ENCODE measurements at places on chromosomes 5 and 9. TPM values are rescaled to one million over a fixed set of nuclear protein-coding genes. Genes with fewer than 3 reads are reported as not detected.
A peak's percentile ranks its signal among the peaks of the same experiment; 100 is the strongest.

GAPT gene
- not detected for total RNA-seq

CDH12 gene
- total RNA-seq, result not detected

TMEM215 gene
- total RNA-seq, result not detected

CCDC180 gene
- 0.03 TPM for total RNA-seq

SLC34A3 gene
- not detected for total RNA-seq

PDLIM7 gene
- total RNA-seq, result 274 TPM

CATSPER3 gene
- total RNA-seq, result 0.08 TPM

DNA sequence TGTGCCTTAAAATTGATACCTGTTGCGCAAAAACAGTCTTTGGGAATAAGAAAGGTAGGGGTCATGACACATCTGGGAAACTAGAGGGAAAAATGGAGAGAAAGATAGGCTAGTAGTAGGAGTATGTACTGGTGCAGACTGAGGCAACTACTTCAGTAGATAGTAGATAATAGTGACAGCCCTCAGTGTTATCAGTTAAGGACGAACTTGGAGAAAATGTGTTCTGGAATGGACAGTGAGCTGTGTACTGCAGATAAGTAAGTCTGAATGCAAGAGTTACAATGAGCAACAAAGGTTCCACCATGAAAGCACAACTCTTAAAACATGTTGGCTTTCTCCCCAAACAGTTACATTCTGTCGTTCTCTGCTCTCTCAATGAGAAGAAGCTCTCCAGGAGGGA is 6.5 kb upstream of the INSL6 start:
- H3K4me1 ChIP-seq, result no peaks in the 10 kb centered on the region
- no peak overlapping the region for H3K27ac ChIP-seq
- H3K36me3 ChIP-seq, result no peaks in the 10 kb centered on the region
- DNase-seq, result no peak

DNA sequence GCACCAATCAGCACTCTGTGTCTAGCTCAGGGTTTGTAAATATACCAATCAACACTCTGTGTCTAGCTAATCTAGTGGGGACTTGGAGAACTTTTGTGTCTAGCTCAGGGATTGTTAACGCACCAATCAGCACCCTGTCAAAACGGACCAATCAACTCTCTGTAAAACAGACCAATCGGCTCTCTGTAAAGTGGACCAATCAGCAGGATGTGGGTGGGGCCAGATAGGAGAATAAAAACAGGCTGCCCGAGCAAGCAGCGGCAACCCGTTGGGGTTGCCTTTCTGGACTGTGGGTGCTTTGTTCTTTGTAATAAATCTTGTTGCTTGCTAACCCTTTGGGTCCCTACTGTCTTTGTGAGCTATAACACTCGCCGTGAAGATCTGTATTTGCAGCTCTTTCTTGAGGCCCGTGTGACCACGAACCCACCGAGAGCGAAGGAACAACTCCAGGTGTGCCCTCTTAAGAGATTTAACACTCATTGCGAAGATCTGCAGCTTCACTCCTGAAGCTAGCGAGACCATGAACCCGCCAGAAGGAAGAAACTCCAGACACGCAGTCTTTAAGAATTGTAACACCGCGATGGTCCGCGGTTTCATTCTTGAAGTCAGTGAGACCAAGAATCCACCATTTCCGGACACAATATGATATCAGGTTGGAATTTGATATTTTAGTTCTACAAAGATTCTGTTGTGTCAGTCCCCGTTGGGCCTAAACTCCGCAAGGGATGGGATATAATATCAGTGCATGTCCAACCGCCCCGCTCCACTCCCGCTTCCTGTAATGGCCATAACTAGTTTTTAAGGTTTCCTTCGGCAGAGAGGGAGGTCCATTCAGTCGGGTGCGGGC is 740 bp upstream of the TRMT10B start:
- no peaks in the 10 kb centered on the region for H3K4me1 ChIP-seq
- H3K4me3 ChIP-seq, result peak overlapping the region; percentile 52
- DNase-seq, result no peak
- no peaks in the 10 kb centered on the region for H3K27me3 ChIP-seq
- H3K36me3 ChIP-seq, result no peaks in the 10 kb centered on the region

- no peak overlapping the region for H3K4me3 ChIP-seq
- H3K27ac ChIP-seq, result no peak overlapping the region
- H3K4me1 ChIP-seq, result peaks cover 26% of the 10 kb centered on the region
Observed at GRCh38 chr9:77841739-77842386, 189.7 kb downstream of the GNAQ start.

DNA sequence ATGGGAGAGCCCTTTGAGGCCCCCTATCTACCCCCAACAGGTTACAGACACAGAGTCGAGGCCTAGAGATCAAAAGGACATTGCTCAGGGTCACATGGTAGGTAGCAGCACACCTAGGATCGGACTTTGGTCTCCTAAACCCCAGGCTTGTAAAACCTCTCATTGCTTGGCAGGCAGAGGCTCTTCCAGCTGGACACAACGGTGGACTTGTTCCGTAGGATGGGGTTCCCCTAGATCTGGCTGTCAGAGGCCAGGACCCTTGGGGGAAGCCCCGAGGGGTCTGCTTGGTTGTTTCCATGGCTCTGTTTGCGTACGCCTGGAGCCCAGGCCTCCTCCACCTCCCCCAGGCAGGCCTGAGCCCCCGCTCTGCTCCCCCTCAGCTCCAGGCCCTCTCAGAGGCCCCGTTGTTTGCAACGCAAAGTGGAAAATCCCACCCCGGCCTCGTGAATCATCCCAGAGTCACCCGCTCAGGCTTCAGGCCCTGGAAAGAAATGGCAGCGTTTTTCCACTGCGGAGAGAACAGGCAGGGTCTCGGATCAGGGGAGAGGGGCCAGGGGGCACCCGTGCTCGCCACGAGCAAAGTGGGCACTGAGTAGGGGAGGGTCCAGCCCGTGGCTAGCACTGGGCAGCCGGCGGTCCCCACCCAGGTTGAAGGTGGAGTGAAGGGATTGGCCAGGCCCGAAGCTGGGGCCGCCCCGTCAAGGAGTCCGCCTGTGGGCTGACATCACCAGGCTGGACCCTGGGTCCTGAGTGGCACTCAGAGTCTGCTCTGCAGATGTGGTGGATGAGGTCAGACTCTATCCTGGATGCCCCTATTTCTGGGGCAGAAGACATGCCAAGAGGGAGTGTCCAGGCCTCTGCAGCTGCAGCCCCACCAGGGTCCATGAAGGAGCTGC is 19.8 kb downstream of the COL27A1 start:
- H3K27me3 ChIP-seq, result no peaks in the 10 kb centered on the region
- H3K27ac ChIP-seq, result peak overlapping the region; percentile 83

GRCh38 chr5:59593439-59594007 is 300.0 kb downstream of the PDE4D start:
- no peak overlapping the region for H3K27ac ChIP-seq
- no peak for DNase-seq
- H3K4me3 ChIP-seq, result no peak overlapping the region
- no peaks in the 10 kb centered on the region for H3K36me3 ChIP-seq
- peaks cover 7% of the 10 kb centered on the region for H3K4me1 ChIP-seq

DNA sequence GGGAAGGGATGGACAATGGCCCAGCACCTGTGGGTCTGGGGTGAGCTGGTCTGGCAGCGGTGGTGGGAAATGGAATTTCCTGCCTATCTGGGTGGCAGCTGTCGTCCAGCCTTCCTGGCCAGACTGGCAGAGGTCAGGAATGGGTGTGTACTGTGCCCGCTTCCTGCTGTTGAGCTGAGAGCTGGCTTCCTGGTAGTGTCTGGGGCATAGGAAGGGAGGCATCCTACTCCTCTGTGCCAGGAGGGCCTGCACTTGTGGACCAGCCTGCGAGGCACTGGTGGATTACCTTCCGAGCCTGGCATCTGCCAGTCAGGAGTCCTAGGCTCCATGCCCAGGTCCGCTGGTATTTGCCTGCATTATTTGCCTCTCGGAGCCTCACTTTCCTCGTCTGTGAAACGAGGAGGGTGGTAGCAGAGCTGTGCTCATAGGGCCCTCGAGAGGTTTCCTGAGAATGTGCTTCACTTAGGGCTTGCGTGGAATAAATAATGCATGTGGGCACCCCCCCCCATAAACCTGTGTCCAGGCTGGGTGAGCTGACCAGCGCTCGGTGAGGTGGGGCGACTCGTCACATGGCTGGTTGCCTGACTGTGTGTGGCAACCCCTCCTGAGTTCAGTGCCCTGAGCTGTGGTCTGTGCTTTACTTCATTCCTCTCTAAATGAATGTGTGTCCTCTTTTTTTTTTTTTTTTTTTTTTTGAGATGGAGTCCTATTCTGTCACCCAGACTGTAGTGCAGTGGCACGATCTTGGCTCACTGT is 47.7 kb downstream of the HMCN2 start:
- peaks cover 6% of the 10 kb centered on the region for H3K4me1 ChIP-seq
- H3K27me3 ChIP-seq, result no peaks in the 10 kb centered on the region
- no peak overlapping the region for H3K27ac ChIP-seq
- H3K4me3 ChIP-seq, result no peak overlapping the region
- H3K36me3 ChIP-seq, result no peaks in the 10 kb centered on the region
- DNase-seq, result no peak

DNA sequence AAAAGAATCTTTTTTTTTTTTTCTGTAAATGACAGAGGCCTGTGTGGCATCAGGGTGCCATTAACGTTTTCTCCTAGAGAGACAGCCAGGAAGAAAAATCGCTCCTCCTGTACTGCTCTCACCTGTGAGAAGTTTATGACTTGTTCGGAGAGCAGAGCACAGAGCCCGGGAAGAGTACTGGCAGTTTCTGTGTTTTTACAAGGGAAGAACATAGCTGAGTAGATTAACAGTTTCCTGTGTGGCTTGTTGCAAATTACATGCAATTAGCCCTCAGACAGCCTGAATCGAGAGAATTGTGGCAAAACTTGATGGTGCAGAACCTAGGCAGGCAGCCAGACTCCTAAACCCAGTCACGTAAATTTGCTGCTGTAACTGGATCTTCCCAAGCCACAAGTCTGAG is 32.1 kb downstream of the PRKACG start:
- no peak for DNase-seq
- no peak overlapping the region for H3K27ac ChIP-seq
- no peaks in the 10 kb centered on the region for H3K36me3 ChIP-seq
- H3K27me3 ChIP-seq, result no peaks in the 10 kb centered on the region
- no peaks in the 10 kb centered on the region for H3K4me1 ChIP-seq

DNA sequence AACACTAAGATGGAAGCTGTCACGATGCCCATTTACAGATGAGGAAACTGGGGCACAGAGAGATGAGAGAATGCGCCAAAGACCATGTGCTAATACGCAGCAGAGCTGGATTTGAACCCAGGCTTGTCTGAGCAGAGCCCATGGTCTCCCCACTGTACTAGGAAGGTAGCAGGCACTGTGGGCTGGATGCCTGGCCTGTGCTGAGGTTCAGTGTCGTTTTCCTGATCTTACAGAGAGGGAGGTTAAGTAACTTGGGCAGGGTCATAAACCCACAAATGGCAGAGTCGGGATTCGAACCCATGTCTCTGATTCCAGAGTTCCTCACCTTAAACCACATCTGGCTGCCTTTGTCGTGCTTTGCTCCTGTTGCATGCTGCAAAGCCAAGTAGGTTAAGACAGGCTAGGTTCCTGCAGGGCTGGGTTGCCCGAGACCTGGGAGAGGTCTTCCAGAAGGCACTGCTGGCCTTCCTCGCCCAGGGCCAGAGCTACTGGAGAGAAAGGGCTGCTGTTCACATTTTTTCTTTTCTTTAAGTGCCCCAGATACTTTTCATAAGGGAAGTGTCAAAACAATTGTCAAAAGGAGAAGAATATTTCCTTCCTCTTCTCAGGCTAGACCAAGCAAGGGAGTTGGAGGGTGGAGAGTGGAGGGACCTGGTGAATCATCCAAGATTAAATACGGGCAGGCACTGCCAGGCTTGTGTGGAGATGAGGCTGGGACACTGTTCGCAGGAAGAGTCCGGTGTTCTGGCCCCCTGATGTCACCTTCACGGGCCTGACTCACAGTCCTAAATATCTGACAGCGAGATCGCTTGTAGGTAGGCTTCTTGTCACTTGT is 3.2 kb downstream of the NEK6 start:
- H3K27ac ChIP-seq, result peak overlapping the region; percentile 75
- H3K4me1 ChIP-seq, result peaks cover 71% of the 10 kb centered on the region
- H3K4me3 ChIP-seq, result no peak overlapping the region

DNA sequence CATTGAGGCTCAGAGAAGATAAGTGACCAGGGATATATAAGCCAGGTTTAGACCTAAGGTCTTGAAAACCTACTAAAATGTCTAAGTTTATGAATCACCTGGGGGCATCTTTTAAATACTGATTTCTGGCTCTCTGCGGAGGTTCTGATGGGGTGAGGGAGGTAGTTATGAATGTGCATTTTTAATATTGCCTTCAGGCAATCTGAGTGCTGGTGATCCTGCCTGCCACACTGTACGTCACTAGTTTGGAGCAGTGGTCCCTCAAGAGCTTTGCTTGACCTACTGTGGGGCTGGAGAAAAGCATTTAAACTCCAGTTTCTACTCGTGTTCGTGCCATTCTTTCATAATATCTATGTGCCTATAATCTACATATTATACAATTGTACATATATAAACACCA is 36.1 kb downstream of the KLF4 start:
- H3K4me3 ChIP-seq, result no peak overlapping the region
- no peaks in the 10 kb centered on the region for H3K4me1 ChIP-seq
- H3K36me3 ChIP-seq, result no peaks in the 10 kb centered on the region
- no peak for DNase-seq

GRCh38 chr9:69502671-69503301 is 169.4 kb downstream of the APBA1 start:
- H3K4me1 ChIP-seq, result peaks cover 13% of the 10 kb centered on the region
- H3K4me3 ChIP-seq, result no peak overlapping the region
- peak overlapping the region; percentile 40 for H3K27ac ChIP-seq
- no peak for DNase-seq
- no peaks in the 10 kb centered on the region for H3K27me3 ChIP-seq

DNA sequence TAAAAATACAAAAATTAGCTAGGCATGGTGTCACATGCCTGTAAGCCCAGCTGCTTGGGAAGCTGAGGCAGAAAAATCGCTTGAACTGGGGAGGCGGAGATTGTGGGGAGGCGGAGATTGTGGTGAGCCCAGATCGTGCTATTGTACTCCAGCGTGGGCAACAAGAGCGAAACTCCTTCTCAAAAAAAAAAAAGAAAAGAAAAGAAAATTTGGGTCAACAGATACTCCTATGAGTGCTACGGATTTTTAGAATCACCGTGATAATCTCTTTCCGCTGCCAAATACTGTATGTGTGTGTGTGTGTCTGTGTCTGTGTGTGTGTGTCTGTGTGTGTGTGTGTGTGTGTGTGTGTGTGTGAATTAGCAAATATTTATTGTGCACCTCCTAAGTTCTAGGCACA is 64.4 kb downstream of the ARRDC3 start:
- no peaks in the 10 kb centered on the region for H3K36me3 ChIP-seq
- H3K4me3 ChIP-seq, result no peak overlapping the region
- peaks cover 13% of the 10 kb centered on the region for H3K4me1 ChIP-seq
- DNase-seq, result no peak

DNA sequence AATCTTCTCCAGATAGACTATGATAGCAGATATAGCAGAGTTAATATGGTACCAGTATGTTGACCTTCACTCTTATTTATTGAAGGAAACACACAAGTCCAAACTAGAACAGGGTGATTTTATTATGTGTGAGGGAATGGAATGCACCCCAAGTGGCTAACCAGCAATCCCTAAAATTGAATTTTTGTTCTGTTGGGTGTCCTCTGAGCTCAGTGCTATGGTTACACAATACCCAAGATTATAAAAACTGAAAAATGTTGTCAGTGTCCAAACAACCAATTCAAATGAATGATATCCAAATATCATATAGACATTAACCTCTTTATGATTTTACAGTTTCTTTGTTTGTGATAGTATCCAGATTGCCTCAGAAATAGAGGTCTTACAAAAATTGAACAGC is 60.9 kb downstream of the NNT start:
- no peak overlapping the region for H3K4me3 ChIP-seq
- no peak for DNase-seq
- H3K27ac ChIP-seq, result no peak overlapping the region
- H3K4me1 ChIP-seq, result peaks cover under 1% of the 10 kb centered on the region

All from SJSA1 (cell line).